Activated CD4-positive, CD25-positive, alpha-beta regulatory T cell treated with anti-CD3 and anti-CD28 coated beads, Interleukin-2, amount 50 U/mL, for 72 hours (primary cell): ENCODE measurements at places on chromosomes 5 and 9.

DNA sequence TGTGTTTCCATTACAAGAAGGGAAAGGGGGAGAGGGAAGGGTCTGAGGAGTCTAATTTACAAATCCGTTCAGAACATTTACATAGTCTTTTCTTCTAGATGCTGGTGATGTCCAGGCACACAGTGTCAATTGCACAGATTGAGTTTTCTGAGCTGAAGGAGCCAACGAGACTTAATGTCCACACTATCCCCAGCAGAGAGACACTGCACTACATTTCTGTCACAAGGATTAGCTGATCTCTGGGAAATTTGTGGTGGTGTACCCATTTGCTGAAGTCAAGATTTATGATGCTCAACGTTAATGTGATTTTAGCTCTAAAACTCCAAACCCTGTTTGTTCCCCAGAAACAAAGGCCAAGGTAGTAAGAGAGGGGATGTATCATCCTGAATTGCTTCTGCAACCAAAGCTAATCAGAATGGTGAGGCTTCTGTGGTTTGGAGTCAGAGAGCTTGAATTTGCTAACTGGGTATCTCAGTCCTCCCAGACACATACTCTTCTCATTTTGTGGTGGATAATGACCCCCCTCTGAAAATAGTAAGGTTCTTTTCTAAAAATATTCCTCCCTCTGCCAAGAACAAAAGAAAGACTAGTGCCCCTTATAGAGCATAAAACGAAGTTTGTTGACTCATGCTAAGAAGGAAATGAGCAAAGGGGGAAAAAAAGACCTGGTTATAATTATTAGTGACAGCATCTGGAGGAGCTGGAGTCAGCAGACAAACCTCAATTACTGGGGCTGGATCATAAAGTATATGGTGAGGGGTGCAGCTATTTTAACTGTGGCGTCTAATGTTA is 416.9 kb downstream of the PSAT1 start:
- DNase-seq, result no peak

GRCh38 chr9:78239506-78239905 is 3.6 kb downstream of the CEP78 start:
- DNase-seq, result no peak

DNA sequence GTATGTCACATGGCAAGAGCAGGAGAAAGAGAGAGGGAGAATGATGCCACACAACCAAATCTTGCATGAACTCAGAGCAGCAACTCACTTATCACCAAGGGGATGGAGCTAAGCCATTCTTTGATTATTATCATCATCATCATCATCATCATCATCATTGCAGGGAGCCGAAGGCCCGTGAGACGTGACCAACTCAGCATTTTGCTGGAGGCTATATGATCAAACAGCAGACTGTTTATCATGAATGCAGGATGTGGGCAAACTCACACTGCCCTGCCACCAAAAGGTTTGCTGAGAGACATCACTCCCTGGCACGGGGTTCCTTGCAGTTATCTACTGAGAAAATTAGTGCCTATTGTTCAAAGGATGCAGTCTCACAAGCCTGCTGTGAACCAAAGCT is 8.6 kb upstream of the ZNF169 start:
- no peak for DNase-seq

GRCh38 chr5:14869233-14869632 is 2.3 kb downstream of the ANKH start:
- no peak for DNase-seq

GRCh38 chr9:79824265-79824664 is 252.5 kb downstream of the TLE4 start:
- DNase-seq, result no peak

DNA sequence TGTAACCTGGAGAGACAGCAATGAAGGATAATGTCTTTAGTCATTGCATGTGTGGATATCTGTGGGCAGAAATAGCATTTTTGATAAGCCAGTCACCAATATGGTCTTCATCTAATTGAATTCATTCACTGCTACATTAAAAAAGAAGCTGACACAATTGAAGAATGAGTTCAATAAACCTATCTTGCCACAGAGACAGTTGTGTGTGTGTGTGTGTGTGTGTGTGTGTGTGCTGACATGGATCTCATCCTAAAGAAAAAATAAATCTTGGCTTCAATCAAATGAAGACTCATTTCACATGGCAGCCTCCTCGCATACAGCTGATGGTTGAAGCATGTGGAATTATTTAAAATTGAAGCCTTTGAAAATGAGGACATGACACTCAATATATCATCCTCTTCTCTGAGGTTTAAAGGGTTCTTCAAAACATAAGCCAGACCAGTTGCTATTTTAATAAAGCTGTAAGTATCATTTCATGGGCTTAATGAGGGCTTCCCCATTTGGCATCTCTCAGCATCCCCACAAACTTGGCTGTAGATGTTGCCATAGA is 118.5 kb upstream of the PTPN3 start:
- no peak for DNase-seq

- no peak for DNase-seq
Measured at GRCh38 chr5:155952486-155953089, 374.4 kb upstream of the SGCD start.

- DNase-seq, result no peak
Measured at GRCh38 chr9:83431101-83432060, 106.8 kb downstream of the FRMD3 start.

DNA sequence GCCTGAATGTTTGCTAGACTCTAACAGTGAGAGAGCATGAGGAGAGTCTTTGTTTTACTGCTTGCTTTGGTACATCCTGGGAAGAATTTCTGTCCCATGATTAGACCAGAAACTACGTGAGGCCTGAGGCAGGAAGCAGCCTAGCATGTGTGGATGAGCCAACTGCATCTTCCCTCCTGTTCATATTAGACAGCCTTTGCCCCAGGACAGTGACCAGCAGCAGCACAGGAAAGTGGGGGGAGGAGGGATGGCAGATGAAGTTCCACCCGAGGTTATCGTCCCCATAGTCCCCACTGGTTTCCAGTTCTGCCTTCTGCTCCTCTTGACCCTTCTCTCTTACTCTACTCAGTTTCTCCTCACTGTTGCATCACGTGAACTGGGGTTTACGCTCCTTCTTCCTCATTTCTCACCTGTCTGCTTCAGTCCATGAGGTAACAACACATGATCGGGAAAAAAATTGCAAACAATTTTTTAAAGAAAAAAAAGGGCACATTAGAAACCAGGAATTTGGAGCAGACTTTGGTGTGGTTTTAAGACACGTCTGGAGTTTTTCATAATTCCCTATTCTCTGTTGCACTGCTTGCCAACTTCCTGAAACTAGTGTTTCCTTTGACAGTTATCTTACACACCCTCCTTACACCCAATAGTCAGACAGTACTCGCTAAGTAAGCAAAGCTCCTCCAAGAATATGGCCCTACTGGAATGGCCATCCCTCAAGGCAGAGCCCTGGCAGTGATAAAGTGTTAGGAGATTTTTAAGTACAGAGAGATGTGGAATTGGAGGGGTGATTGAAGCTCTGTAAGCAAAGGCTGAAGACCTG is 84.1 kb downstream of the SNX18 start:
- no peak for DNase-seq

DNA sequence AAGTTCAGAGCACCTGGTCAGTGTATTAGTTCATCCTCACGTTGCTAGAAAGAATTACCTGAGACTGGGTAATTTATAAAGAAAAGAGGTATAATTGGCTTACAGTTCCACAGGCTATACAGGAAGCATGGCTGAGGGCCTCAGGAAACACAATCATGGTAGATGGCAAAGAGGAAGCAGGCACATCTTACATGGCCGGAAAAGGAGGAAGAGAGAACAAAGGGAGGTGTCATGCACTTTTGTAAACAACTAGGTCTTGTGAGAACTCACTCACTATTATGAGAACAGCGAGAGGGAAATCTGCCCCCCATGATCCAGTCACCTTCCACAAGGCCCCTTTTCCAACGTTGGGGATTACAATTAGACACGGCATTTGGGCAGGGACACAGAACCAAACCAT is 28.8 kb upstream of the CAVIN4 start:
- DNase-seq, result no peak

GRCh38 chr9:31535651-31536050 is 848.8 kb upstream of the ACO1 start:
- DNase-seq, result no peak

- DNase-seq, result no peak
Measured at GRCh38 chr9:76969716-76970115, 49.7 kb upstream of the FOXB2 start.

- no peak for DNase-seq
Measured at GRCh38 chr5:122163121-122164069, 34.0 kb downstream of the ZNF474 start.

- DNase-seq, result no peak
Measured at GRCh38 chr5:168455201-168455600, 31.1 kb upstream of the RARS1 start.

DNA sequence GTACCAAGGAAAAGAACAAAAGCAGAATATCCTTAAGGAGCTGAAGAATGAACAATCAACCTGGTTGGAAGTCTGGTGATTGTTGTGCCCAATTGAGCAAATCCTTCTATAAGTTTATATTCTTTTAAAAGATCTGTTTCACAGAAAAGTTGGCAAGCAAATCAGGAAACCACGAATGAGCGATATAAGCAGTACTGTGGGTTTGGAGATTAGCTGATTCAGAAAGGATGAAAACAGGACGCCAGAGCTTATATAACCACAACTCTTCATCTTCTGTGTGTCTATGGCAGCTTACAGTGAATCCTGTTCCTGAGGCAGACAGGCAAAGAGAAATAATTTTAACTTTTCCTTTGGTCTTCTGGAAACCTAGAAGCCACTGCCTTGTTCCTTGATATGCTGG is 61.7 kb downstream of the SLC38A9 start:
- DNase-seq, result no peak

DNA sequence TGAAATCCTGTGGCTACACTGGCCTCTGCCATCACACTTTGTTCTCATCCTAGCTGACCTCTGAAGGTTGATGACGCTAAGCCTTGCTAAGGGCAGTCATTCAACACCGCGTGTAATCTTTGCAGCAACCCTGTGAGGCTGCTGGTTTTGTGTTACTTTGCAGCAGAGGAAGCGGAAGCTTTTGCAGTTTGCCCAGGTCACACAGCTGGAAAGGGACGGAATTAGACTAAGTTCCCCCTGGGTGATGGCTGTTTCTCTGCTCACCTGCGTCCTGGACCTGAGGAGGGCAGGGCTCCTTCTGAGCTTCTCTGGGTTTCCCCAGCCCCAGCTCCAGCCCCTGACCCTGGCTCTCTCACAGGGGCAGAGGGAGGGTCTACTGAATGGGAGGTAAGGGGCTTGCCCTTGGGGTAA is 7.3 kb upstream of the SLC25A51 start:
- DNase-seq, result no peak

DNA sequence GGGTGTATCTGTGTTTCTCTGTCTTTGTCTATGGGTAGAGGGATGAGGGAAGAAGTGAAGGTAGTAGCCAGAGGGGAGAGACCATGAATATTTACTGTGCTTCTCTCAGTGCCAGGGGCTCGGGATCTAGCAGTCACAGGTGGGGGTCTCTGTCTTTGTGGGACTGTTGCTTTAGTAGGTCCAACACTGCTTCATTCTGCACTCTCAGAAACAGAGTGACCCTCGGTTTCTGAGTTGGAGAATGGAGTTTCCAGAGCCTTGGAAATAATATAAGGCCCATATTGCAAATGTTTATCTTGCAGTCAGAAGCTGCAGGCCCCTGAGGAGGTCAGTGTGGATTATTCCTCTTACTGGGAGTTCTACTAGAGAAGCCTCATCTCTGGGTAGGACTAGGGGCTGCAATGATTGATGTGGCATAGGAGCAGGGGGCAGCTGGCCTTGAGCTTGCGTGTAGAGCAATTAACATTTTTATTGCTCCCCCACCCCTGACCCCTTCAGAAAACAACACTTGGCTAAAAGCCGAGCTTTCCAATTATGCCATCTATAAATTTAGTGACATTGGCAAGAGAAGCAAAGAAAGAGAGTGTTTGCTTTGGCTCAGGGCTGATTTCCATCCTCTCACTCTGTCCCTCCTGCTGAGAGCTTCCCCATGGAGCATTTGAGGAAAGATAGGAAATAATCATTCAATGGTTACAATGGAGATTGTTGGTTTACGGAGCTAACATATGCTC is 55.0 kb upstream of the TRPC7 start:
- DNase-seq, result no peak

DNA sequence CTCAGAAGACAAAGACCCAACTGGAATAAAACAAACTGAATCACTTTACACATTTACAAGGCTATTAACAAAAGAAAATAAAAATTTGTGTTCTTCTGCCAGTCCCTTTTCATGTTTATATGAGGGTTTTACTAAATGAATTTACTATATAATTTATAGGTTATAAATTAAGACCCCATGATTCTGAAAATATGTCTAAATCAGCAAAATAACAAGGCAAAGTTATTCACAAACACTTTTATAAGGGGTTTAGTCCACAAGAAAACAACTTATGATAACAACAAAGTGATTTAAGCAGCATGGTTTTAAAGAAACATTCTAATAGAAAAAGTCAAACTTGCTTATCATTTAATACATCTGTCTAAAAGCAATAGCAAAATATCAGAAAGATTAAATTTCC is 4.9 kb downstream of the MIER3 start:
- no peak for DNase-seq

GRCh38 chr5:54997081-54997480 is 11.7 kb upstream of the ESM1 start:
- DNase-seq, result no peak

GRCh38 chr9:113463418-113464285 is at the start of gene RGS3:
Gene RGS3, plus strand, starts transcription at chr9:113463727. Its CDS starts 76 bp downstream, at chr9:113463803.
- no peak for DNase-seq

- DNase-seq, result no peak
Measured at GRCh38 chr5:178431063-178431781, 159.0 kb downstream of the COL23A1 start.

GRCh38 chr5:72224946-72225463 is 95.0 kb downstream of the MRPS27 start:
- no peak for DNase-seq

GRCh38 chr9:16278326-16278999 is 592.0 kb downstream of the BNC2 start:
- DNase-seq, result no peak
